ENCODE measurements at places on chromosomes 11 and 22.

DNA sequence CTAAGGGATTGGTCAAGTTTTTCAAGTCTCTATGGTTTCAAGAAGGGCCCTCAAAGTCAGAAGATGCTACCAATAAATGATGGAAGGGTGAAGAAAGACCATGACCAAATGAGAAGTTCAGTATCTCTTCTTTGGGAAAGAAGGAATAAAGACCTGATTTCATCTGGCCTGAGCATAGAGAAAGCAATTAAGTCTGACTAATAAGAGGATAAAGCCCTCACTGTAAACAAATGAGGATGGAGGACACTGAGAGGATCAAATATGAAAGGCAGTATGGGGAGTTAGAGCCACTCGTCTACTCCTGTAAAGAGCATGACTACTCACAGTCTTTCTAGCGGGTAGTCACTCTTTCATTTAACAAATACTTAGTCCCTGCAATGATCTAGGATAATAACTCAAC is 44.6 kb downstream of the FAM168A start:
- no peak for DNase-seq

- no peak for DNase-seq
Measured at GRCh38 chr11:103682318-103683184, 353.9 kb upstream of the DDI1 start.

- DNase-seq, result no peak
Measured at GRCh38 chr22:24400034-24400725, 27.2 kb upstream of the ADORA2A start.

DNA sequence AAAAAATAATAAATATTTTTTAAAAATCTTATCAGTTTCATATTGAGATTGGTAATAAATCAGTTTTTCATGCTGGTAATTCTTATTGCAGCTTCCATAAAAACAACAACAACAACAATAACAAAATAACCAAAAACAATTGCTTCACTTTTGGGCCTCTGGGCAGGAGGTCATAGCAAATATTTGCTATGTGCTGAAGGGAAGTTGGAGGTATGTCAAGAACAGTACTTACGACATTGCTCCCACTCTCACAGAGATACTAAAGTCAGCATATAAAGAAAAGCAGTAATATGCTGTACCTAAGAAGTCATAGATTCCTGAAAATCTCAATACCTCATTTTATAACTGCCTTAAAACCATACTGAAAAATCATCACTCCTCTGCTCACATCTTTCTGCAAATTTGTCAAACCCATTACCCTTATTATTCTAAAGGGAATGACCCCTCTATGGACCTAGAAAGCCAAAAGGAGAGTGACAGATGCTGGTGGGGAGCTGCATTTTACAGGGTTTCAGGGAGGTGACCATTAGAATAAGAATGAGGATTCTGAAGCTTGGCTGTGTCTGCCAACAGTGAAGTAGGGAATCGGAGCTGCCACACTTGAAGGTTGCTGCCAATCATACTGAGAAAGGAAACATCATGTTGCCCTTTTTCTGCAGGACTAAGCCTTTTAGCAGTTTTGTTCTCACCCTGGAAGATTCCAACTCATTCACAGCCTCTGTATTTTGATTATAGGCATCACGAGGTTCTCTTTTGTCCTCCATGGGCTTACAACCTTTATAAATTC is 742.9 kb downstream of the LRRC4C start:
- DNase-seq, result no peak

- DNase-seq, result no peak
Measured at GRCh38 chr11:11374358-11375148, 21.5 kb upstream of the CSNK2A3 start.

DNA sequence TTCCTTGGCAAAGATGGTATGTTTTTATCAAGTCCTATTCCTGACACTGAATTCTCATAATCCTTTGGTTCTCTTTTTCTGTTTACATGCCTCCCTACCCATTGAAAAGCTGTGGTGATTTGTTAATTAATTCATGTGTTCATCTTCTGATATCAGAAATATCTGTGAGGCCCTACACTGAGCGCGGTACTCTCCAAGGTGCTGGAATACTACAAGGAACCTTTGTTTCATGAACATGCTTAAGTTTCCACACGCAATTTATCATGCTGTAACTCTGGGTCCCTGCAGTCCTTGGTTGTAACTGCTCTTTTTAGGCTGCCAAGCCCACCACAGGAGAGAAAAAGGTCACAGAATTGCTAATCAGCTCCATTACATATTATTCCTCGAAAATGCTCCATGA is 331.8 kb downstream of the FAT3 start:
- no peak for DNase-seq

DNA sequence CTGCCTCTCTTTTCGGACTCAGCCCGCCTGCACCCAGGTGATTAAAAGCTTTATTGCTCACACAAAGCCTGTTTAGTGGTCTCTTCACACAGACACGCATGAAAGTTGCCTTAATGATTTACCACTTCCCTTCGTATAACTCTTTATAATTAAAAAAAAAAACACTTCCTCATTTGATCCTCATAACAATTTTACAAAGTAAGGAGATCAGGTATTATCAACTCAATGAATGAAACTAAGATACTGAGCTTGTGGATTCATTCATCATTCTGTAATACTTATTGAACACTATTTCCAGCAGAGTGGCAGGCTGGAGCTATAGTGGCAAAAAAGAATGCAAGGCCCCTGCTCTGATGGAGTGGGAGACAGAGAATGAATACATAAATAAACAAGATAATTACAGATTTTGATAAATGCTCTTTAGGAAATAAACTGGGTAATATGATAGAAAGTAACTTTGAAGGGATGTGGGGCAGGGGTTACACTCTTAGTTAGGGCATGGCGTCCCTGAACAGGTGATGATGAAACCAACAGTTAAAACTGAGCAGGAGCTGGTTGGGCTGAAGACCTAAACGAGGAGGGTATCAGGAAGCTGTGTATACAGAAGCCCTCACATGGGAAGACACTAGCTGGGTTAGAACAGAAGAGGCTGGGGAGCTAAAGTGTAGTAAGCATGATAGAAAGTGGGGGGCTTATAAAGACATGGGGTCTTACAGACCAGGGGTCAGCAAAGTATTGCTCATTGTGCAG is 5.4 kb upstream of the CRTAM start:
- DNase-seq, result no peak

- DNase-seq, result no peak
Measured at GRCh38 chr22:46175631-46176030, 25.3 kb downstream of the PPARA start.

GRCh38 chr11:96794152-96794551 is 404.3 kb downstream of the JRKL start:
- DNase-seq, result no peak

DNA sequence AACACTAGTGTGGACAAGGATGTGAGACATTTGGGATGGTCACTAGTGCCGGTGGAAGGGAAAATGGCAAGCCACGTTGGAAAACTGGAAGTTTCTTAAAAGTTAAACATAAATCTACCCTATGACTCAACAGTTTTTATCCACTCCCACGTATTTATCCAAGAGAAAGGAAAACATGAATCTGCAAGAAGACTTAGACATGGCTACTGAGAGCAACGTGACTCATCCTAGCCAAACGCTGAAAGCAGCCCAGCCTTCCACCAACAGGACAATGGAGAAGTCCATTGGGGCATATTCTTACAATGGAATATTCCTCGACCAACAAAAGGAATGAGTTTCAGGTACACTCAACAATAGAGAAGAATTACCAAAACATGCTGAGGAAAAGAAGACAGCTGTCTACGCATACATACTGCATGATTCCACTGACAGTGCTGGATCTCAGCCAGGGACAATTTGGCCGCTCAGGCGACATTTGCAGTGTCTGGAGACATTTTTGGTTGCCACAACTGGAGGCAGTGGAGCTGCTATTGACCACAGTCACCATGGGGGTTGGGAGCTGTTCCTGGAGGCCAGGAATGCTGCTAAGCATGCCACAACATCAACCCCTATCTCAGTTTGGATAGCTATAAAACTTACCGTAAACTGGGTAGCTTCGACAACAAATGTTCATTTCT is 21.2 kb downstream of the SYT13 start:
- DNase-seq, result no peak

GRCh38 chr22:36443198-36443770 is 38.2 kb downstream of the TXN2 start:
- no peak for DNase-seq

DNA sequence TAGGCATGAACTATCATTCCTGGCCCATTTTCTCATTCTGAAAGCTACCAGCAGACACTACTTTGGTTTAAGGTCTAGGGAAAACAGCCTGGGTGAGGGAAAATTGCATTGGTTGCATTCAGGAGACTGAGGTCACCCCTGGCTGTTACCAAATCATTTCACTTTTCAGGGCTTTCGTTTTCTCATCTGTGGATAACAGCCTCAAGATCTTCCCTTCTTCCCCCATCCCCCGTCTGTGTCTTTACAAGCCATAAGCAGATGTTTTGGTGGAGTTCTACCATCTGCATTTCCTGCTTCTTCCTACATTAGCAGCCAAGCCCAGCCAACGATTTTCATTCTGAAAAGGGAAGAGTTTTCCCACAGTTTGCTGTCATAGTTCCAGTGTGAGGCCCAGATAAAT is 130.4 kb downstream of the HIPK3 start:
- DNase-seq, result no peak

DNA sequence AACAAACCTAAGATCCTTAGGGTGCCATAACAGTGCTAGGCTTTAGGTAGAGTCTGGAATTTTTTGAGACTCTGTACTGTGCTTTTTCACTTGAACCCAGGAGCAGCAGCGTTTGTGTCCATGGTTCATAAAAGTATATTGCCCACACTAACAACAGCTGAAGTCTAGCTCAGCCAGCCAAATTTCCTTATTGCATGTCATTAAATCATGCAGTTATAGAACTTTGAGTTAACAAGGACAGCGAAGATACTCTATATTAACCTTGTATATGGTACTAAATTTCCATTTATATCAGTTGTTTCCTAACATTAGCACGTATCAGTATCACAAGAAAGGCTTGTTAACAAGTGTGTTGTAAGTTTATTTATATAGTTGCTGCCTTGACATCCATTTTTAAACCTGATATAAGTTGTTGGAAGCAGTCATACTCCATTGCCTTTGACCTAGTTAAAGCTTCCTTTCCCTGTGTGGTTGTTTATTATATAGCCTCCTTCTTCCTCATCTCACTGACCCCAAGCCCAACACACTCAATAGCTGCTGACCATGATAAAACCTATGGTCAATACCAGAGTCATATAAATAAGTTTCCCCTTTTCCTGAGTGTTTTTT is 46.7 kb downstream of the NXPE2 start:
- no peak for DNase-seq

- no peak for DNase-seq
Measured at GRCh38 chr11:2774173-2775082, 74.6 kb upstream of the KCNQ1OT1 start.

DNA sequence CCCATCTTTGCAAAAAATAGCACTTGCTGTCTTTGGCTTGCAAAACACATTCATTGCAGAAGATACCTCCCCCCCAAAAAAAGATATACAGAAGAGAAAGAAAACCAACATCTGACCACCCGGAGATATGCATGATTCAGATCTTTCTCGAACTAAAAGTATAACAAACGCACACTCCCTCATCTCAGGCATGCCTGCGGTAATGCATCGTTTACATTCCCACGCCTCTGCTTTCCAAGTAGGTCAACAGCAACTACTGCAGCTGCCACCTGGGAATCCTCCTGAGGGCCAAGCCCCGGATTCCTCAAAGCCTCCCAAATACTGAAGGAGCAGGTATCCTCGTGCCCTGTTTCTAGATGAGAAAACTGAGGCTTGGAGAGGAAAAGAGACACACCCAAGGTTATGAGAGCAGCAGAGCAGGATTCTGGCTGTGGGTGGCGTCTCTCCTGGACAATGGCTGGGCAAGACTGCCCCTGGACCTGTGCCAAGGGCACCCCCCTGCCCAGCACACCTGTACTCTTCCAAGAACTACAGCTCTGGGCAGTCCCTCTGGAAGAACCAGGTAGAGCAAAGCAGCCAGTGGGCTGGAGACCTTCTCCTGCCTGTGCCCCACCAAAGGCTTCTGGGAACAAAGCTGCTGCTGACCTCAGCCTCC is 38.1 kb downstream of the NUP50 start:
- DNase-seq, result no peak

DNA sequence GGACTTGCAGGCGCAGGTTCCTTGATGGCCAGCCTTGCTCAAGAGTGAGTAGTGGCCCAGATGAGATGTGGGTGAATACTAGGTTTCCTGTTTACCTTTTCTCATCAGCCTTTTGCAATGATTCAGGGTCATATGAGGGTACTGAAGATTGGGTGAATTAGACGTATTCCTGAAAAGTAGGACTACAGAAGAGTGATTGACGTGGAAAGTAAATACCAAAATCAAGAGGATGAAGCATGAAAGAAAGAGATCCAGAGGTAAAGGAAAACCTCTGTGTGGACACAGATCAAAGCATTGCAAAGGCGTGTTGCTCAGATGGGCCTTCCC is 59.9 kb downstream of the CYB5R2 start:
- DNase-seq, result no peak

DNA sequence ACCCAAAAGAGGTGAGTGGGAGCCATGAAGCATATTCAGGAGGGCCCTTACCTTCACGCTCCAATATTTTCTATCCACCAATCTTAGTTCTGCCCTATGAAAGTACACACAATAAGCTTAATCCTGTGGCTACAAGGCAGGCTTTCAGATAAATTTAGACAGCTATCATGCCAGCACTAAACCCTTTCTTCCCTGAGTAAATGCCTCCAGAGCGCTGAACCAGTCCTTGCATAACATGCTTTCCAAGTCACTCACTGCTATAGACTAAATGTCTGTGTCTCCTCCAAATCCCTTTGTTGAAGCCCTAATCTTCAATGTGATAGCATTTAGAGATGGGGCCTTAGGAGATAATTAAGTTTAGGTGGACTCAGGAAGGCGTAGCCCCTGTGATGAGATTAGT is 50.3 kb upstream of the FIBIN start:
- DNase-seq, result no peak

GRCh38 chr11:1401656-1402221 is 12.0 kb downstream of the BRSK2 start:
- DNase-seq, result no peak

All from esophagus squamous epithelium (tissue), 5 donors.